ENCODE measurements at places on chromosomes 6 and 20. TPM values are rescaled to one million over a fixed set of nuclear protein-coding genes. Genes with fewer than 3 reads are reported as not detected.
A peak's percentile ranks its signal among the peaks of the same experiment; 100 is the strongest.

DNA sequence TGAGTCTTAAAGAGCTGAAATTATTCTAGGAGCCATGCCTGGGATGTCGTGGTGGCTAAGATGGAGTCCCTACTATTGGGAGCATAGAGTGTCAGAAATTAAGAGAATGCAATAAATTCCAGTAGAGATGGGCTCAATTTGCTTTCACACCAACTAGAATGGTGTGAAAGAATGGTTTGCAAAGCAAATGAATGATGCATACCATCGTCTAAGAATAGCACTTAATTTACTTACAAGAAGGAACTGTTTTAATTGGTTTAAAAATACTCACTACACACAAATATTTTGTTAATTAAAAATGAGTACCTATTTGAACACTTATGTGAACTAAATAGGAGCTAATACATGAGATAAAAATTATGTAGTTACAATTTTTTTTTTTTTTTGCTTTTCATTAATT, 132.6 kb downstream of the GMPR start:
- DNase-seq: no peak

DNA sequence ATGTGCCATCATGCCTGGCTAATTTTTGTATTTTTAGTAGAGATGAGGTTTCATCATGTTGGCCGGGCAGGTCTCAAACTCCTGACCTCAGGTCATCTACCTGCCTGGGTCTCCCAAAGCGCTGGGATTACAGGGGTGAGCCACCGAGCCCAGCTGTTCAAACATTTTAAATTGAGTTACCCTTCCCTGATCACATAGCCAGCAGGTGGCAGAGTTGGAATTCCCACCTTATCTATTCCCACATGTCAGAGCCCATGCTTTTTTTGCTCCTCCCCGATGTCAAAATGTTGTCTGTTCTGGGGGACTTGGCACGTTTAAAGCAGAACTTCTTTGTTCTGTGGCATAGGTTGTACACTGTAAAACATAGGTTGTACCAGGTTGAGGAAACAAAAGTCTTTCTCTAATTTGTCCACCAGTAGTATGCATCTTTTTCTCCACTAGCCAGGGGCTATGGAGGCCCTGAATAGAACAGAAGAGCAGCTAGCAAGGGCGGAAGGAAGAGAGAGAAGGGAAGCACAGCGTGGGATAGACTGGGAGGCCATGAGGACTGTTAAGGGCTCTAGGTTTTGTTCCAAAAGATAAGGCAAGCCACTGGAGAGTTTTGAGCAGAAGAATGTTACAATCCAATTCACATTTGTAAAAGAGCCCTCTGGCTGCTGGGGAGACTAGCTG, 7.3 kb upstream of the LBP start:
- peak; percentile 59 for DNase-seq

The LY6G6D gene
- total RNA-seq: not detected

The ULBP1 gene
- 0.86 TPM for total RNA-seq

GRCh38 chr6:134131530-134132139, 79.2 kb upstream of the SLC2A12 start:
- DNase-seq: no peak

The C6orf58 gene
- not detected for total RNA-seq

- DNase-seq: no peak
These were observed 87.7 kb upstream of the NOX3 start for GRCh38 chr6:155543166-155543847.

DNA sequence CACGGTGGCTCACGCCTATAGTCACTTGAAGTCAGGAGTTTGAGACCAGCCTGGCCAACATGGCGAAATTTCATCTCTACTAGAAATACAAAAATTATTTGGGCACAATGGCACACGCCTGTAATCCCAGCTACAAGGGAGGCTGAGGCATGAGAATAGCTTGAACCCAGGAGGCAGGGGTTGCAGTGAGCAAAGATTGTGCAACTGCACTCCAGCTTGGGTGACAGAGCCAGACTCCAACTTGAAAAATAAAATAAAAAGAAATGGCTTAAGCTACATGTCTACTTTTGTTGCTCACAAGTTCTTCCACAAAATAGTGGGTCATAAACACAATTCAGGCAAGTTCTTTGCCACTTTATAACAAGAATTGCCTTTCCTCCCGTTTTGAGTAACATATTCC, 27.1 kb upstream of the B4GALT5 start:
- DNase-seq: no peak

DNA sequence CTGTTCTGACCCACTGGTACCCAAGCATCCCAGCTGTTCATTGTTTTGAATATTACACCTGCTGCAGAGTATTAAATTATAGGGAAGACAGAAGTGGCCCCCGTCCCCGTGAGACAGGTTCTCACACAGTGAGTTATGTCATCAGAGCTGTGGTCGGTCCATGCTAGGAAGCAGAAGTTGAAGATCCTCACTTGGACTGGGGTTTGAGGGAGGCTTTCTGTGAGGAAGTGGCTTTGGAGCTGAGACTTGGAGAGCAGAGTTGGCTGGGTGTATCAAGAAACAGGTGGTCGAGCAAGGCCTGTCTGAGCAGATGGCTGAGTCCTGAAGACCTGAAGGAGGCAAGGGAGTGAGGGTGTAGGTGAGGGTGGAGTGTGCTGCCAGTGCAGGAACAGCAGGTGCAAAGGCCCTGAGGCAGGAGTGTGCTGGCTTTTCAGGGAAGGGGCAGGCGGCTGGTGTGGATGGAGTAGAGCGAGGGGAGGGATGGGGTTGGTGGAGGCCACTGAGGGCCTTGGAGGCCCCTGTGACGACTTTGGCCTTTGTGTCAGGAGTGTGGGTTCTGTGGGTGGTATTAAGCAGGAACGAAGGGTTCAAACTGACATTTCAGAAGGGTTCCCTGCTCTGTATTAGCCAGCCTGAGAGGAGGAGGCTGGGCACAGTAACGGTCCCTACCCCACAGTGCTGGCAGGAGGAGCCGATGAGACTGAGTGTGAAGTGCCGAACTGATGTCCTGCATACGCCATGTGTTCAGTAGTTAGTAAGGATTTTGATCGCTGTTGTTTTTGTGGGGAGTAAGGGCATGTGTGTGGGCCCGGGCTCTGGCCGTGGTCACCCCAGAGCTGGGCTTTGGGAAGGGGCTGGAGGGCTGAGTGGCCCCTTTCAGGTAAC, 11.8 kb downstream of the SRC start:
- no peak for DNase-seq

The TNXB gene
- total RNA-seq: 3.3 TPM

- DNase-seq: no peak
These were observed 42.3 kb upstream of the LRFN2 start for GRCh38 chr6:40629463-40629862.

The SSTR4 gene
- not detected for total RNA-seq

DNA sequence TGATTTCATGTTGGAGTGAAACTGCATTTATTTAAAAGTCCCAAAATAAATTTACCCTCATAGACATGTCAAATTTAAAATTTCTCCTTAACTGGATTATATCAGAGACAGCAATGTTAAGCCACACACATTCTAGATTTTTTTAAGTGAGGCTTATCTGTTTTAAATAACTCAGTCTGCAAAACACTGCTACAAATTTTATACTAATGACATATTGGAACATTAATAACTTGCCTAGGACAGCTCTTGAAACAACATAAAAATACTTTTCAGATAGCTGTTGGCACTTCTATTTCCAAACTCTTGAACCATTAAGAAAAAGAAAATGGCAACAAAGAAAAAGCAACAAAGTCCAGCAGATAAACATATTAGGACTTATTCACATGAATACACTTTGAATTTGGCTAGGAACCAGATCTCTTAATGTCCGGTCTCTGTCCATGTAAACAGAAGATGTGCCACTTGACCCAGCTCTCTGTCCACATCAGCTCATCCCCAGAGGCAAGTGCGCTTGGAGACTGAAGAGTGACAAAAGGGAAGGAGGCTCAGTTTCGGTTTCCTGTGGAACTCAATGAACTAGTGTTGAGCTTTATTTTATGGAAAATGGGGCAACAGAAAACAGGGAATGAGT, 219.3 kb upstream of the THBS2 start:
- no peak for DNase-seq

- peak; percentile 99 for DNase-seq
These were observed 256.5 kb upstream of the RREB1 start for GRCh38 chr6:6851059-6851948.

Measured in PC-3 (cell line).